ENCODE measurements at places on chromosomes 6 and 20.
A peak's percentile ranks its signal among the peaks of the same experiment; 100 is the strongest.

DNA sequence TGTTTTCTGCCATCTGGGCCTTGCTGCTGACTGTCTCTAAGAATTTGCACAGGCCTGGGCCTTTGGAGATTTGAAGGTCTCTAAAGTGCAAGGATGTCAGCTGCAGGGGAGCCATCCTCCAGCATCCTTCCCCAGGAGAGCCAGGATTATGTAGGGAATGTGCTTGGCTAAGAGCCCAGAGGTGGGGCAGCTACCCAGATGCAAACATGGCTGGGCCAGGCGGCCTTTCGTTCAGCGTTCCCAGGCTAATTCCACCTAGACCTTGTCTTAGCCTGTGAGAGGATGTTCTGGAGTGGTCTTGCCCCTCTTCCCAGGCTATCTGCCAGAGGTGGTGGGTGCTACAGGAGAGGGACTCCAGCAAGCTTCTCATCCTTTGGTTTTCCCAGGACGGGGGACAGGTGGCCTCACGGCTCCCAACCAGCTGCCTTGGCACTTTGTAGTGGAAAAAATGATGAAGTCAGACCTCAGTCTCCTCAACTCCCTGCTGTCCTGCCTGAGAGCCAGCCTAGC lies 7.7 kb upstream of the PTGIS start:
- no peak for DNase-seq

DNA sequence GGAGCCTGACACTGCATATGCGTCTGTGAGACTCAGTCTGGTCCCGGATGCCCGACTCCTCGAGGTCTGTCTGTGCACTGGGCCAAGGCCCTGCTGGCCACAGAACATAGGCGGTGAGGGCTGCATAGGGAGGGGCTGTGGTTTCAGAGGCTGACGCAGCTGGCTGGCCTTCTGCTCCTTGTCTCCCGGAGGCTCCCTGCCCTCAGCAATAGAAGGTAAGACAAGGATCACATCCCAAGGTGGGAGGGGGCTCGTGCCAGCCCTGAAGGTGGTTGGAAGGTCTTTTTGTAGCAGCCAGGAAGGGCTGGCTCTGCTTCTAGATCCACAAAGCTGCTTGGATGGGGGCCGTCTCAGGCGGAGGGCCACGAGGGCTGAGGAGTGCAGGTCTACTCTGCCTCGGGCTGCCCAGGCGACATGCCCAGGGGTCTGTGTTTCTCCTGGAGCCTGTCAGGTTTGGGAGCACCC lies 239.8 kb upstream of the SULF2 start:
- DNase-seq = no peak

DNA sequence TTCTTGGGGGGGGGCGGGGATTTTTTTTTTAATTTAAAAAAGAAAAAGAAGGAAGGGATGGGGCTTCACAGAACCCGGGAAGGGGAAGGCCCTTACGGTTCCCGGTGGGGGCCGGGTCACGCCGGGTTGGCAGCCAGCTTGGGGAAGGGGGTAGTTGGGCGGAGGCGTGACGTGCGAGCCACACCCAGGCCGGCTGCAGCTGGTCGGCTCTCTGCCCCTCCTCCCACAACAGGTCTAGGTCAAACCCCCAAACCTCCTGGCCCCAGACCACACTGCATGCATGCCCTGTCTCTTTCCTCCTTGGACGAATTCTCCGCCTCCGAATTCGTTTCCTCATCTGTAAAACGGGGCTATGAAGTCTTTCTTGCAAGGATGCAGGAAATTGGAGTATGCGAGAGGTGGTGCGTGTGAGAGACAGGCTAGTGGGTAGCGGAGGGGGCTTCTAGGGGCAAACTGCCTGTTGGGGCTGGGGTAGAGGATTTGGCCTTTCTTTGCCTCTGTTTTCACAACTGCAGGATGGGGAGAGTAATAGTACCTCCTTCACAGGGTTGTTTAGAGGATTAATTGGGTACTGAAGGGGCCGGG lies 828 bp downstream of the HCK start:
- no peak for DNase-seq

DNA sequence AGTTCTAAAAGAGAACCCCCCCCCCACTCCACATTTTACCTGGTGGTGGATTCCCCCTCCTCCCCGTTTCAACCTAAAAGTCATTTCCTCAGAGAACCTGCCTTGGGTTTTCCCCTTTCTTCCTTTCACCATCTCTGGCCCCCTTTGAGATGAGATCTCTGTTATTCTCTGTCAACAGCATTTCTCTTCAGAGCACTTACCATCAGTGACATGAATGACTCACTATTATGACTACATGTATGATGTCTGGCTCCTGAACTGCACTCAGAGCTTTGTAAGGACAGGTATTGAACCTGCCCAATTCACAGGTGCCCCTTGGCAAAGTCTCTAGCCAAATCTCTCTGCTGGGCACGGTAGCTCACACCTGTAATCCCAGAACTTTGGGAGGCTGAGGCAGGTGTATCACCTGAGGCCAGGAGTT lies 61.4 kb upstream of the JARID2 start:
- no peak for DNase-seq

DNA sequence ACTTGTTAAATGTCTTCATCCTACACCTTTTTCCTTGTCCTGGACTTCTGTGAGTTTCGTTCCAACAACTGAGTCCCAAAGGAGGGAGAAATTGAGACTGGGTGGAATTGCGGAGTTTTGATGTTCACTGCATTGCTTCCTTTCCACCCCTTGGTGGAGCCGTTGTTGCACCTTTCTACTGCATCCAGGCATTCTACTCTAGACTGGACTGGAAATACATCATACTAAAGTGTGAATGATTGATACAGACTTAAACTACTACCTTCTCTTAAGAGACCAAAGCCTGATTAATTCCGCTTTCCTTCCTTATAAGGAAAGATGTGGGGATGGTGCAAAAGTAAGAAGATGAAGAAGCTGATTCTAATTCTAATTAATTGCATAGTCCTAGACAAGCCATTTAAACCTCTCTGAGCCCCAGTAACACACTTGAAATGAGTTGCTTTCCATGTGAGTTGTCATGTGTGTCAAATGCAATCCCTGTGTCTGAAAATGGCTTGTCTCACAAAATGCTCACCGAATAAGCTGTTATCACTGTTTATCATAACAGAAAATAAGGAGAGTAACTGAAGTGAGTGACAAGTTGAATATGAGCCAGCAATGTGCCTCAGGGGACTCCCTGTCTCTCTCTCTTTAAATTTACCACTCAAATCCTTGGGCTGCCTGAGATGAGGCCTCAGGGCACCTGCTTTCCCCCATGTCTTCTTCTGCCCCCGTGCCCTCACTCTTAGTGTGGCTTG lies 338.3 kb upstream of the CHD6 start:
- DNase-seq = peak; percentile 59

GRCh38 chr6:52571099-52571755 lies 5.6 kb downstream of the TRAM2 start:
- DNase-seq = no peak

All from T47D (cell line).